Cortex of kidney (tissue), 1 donor: ENCODE measurements at places on chromosomes 7 and 10.

DNA sequence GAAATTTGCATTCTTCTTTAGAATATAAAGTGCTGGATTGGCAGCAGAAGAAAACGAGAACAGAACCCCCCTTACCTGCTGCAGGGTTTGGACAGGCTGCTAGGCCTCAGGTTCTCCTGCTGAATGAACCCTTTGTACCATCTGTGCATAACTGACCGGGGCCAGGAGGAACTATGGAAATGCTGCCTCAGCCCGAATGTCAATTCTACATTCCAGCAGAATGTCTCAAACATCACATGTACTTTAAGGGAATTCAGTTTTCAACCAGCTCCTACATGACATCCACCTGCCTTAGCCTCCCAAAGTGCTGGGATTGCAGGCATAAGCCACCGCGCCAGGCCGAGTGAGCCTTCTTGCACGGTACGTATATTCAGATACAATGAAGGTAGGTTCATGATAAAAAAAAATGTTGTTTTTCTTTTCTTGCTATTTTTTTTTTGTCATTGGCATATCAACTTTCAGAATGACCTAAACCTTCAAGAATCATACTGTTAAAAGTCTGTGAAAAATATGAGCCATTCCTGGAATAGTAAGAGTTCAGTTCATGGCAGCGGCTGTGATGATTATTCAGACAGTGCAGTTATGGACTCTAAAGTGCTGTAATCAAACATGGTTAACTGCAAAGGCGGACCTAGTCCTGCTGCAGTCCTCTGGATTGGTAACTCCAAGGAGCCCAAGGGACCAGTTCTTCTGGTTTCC lies 84.4 kb upstream of the TNS3 start:
- DNase-seq: no peak

DNA sequence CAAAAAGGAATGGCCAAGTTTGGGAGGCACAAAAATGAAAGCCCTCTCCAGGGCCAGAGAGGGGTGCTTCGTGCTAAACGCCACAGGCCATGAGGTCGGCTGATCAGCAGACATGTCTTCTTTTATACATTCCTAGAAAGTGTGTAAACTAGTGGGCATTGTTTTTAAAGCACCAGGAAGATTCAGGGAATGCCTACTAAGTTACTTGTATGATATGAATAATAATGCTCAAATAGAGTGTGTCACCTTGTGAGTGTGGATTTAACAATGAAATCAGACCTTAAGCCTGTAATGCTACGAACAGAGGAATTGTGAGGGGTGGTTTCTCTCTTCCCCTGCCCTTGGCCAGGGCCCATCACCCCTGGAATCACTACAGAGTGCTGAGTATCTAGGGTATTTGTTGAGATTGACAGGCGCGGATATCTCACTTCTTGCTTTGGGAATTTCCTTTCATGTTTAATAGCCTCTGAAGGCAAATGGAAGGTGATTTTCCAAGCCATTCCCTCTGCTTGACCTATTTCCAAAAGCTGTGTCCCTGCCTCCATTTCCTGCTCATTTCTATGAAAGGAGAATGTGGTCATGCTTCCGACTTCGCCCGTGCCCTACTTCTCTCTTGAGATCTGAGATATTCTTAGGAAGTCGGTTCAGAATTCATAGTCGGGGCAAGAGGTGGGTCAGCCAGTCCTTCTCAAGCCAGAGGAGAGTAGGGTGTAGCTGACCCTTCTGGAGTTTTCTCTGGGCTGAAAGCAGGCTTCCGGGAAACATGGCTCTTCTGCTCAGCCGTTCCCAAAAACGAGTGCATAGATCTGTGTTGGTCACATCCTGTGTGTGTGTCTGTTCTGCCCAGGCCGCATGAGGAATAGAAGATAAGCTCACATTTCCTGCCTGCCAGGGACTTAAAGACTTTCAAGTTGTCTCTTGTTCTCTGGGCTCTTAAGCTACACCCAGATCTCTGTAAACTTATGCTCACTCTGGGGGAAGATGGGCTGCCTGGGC lies 167.8 kb upstream of the ITGB1 start:
- no peak for DNase-seq

- DNase-seq: no peak
These were observed 538.9 kb downstream of the INHBA start for GRCh38 chr7:41163991-41164390.

- DNase-seq: no peak
These were observed 764.4 kb downstream of the LRMDA start for GRCh38 chr10:76195654-76196390.

DNA sequence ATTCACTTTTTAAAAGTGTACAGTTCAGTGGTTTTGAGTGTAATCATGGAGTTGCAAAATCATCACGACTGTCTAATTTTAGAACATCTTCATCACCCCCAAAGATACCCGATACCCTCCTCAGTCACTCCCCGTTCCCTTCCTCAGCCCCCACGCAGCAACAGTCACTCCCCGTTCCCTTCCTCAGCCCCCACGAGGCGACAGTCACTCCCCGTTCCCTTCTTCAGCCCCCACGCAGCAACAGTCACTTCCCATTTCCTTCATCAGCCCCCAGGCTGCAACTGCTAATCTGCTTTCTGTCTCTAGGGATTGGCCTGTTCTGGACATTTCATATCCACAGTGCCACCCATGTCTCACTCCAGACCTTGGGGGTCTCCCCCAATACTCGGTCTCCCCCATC lies 161.6 kb upstream of the PPP2R2D start:
- DNase-seq: no peak

DNA sequence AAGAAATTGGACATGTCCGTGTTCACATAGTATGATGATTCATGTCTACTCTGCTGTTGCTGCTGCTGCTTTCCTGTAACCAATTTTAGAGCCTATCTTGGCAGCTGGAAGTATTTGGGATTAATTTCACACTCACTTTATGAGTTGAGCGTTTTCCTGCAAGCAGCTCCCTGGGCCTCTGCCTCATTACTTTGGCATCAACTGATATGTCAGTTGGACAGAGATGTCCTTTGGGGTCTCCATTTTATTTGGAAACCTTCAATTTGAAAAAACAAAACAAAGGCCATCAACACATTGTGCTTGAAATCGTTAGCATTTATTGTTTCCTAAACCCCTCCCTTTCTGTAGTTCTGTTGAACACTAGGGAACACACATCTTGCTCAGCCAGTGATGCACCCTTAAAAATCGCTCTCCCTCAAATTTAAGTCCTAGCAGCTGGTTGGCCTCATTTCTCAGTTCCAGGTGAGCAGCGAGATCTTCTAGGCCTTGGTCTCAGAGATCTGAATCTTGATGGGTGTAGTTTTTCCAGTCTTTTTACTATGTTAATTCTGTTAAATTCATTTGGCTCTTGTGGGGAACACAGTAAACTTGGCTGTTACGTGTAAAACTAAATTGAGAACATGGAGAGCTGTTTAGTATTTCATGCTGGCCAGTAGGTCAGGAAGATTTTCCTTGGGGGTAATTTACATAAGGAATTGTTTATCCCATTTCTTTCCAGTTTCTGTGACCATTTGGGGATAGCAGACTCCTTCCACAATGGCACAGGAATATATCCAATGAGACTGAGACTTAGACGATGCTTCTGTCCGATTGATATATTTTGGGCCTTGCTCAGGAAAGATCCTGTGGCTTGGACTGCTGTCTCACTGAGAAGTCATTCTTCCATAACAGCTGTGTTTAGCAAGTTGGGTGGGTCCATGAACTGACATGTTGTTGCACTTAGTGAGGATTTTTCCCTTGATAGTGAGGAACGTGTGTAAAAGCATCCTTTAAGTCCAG lies 371.6 kb downstream of the BBS9 start:
- DNase-seq: no peak

DNA sequence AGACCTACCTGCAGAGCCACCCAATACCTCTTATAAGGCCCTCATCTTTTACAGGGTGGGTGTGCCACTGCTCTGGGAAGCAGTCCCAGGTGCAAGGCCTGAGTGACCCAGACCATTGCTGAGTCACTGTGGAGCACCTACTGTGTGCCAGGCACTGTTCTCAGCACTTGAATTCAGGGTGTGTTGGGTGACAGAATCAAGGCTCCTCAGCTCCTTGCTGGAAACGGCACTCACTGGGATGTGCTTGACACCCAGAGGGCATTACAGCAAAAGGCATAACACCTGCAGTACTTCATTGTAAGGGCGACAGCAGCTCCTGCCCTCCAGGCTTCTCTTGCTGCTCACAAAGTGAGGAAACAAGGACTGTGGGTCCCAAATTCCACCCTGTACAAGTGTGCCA lies 7.1 kb downstream of the CAMK2B start:
- no peak for DNase-seq

DNA sequence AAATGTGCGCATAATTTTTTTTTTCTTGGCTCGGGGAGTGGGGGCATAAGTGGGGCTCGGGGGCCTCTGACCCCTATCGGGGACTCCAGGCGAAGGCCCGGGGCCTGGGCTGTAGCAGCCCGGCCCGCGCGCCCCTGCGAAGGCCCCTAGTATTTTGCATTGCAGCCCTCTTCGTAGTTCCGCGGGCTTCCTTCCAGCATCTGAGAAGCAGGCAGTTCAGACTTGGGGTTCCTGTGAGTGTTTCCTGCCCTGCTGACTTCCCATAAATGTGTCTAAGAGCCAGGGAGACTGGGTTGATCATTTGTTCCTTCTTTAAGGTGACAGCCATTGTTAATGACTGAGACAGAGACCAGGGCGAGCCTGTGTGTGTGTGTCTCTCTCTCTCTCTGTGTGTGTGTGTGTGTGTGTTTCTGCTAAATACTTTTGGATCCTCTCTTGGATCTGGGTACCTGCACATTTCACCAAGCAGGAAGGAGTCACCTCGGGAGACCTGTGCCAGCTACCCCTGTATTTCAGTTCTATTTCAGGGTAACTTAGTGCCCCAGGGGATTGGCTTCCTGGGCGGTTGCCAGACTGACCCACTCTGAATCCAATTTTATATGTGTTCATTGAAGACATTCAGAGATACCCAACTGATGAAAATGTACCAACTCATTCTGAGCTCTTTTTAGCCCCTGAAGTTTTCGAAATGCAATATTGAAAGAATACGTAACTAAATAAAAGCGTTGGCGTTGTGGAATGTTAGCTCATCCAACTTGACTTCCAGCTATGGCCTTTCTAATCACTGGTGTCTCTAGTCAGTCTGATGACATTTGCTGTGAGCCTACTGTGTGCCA lies 805 bp downstream of the MSRB2 start:
- no peak for DNase-seq

DNA sequence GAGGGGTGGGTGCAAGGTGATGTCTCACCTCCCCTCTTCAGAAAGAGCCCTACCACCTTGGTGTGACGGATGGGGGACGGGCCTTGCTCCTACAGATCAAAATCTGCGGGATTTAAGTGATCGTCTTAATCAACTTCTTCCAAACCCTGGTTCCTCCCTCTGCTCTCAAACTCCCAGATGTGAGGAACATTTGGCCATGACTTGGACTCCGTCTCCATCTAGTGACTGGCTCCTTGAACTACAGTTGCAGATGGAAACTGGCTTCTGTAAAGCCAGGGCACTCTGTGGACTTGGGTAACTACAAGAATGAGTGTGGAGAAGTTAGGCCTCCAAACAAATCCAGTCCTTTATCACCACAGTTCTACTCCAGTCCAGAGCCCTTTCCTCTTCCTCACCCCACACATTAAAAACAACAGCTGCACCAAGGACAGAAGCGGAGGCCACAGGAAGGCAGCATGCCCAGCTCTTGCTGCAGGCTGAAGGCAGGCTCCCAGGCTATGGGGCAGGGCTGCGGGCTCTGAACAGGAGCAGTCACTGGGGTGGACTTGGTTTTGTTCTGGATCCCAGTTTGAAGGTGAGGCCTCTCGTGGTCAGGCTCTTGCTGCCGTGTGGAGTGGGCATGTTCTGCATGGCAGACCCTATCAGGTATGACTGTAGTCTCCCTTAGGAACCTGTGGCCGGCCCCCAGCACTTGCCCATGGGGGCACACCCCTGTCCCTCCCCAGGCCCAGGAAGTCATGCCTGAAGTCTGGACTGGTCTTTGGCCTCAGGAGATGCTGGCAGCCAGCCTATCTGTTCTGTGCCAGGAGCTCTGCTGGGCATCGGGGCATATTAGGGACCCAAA lies 79.4 kb downstream of the VWC2 start:
- DNase-seq: no peak

DNA sequence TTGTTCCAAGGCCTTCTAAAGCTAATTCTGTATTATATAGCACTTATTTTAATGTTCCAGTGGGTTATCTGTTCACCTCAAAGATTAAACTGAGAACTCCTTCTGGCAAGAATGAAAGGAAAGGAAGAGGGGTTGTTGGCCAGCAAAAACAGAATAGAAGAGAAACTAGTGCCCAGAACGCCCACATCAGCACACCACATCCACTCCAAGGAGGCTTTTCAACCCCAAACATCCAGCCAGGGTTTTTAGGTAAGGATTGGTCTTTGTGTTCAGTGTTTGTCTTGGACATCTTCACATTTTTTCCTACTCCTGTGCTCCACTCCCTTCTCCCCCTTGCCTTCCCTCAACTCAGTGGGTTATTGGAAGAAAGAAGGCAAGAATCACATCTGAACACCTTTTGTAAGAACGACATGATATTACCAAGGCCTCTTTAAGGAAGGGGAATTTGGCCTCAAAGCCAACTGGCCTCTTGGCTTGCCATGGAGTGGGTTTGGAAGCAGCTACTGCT lies 55.8 kb downstream of the BICC1 start:
- no peak for DNase-seq

GRCh38 chr10:8053446-8054243 lies 843 bp upstream of the GATA3 start:
- no peak for DNase-seq

DNA sequence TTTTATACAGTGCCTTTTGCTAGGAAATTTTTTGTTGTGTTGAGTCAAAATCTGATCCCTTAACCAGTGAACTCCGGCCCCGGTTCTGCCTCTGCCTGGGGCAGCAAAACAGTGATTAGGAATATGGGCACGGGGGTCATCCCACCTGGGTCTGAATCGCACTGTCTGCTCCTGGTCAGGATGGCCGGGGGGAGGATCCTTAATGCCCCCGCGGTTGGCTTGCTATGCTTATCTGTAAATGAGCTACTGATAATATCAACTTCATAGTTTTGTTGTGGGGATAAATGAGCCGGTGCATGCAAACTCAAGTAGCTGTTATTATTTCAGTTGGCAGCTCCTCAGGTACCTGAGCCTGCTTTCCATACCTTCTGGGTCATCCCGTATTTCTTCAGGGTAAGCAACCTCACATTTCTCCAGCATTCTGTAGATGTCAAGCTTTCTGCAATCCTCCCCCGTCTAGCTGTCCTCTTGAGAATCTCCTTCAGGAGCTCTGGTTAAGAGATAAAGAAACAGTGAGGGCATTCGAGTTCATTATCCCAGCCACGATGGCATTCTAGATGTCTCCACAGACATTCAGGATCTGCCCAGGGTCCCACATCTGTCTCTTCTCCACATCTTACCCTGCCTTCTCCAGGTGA lies 592.2 kb downstream of the SDK1 start:
- no peak for DNase-seq

- DNase-seq: no peak
These were observed 222.8 kb upstream of the KLF6 start for GRCh38 chr10:4007771-4008170.

DNA sequence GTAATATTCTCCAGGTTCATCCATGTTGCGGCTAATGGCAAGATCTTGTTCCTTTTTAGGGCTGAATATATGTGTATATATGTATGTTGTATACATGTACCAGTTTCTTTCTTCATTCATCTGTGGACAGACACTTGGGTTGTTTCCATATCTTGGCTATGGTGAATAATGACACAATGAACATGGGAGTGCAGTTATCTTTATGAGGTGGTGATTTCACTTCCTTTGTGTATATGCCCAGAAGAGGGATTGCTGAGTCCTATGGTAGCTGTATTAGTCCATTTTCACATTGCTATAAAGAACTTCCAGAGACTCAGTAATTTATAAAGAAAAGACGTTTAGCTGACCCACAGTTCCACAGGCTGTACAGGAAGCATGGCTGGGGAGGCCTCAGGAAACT lies 17.1 kb upstream of the TSPAN15 start:
- DNase-seq: no peak
